ENCODE measurements at places on chromosomes 11 and 22. TPM values are rescaled to one million over a fixed set of nuclear protein-coding genes. Genes with fewer than 3 reads are reported as not detected.

Gene SLC6A5
- not detected for polyA plus RNA-seq

Gene KRTAP5-10
- polyA plus RNA-seq: not detected

Gene GAL
- 0.61 TPM for polyA plus RNA-seq

DNA sequence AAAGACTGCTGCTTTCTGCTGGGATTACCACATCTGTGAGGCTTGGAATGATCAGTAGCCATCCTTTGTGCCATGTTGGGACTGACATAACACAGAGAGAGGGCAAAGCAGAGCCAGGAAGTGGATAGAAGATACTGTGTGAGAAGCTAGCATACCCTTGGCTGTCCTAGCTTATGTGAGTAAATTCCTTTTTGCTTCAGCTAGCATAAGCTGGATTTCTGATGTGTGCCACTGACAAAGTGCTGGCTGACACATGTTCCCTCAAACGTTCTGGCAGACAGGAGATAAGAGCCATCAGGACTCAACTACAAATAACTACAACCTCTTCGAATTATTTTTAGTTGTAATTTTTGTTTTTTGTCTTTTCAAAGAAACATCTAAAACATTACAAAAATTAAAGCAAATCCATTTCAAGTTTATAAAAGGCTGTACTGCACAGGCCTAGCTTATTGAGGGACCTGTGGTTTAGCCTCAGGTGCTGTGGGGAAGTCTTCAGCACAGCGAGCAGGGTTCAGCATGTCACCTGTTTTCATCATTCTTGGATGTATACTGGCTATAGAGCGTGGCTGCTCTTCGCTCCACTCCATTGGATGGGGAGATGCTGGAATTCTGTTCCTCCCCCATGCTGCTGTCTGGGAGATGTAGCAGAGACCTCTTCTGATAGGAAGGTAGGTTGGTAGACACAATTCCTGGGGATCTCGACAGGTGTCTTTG, 120.9 kb downstream of the SWAP70 start:
- DNase-seq: no peak

GRCh38 chr22:30720263-30720837, 25.7 kb downstream of the OSBP2 start:
- no peak for DNase-seq

All from muscle of back (tissue), 13 donors.